ENCODE measurements at places on chromosomes 6 and 20. TPM values are rescaled to one million over a fixed set of nuclear protein-coding genes. Genes with fewer than 3 reads are reported as not detected.

Gene BCAS1
- polyA plus RNA-seq = 3.5 TPM

Gene GMPR
- polyA plus RNA-seq = 12.4 TPM

Gene SLPI
- polyA plus RNA-seq = 0.34 TPM

Gene CDSN
- polyA plus RNA-seq = not detected

Gene SGK2
- 79.5 TPM for polyA plus RNA-seq
